Stimulated activated CD8-positive, alpha-beta memory T cell treated with anti-CD3 and anti-CD28 coated beads, Interleukin-7, amount 100 ng/mL, for 1 hour (primary cell): ENCODE measurements at places on chromosomes 2 and 18.

DNA sequence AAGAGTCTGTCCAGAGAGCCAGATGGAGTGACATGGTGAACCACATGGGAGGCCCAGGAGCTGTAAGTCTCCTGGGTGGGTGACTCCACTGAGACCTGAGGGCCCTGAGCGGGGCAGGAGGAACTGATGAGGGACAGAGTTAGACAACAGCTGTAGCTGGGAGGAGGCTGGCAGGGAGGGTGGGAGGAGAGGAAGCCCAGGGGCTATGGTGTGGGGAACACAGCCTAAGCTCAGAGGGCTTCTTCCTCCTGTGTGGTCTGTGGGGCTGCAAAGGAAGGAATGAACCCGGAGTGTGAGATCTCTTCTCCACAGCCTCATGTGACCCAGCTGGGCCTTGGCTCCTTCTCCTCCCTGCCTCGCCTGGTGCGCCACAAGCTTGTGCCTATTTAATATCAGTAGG, 395.6 kb upstream of the HS6ST1 start:
- DNase-seq: no peak

GRCh38 chr2:169877398-169877797, 50.1 kb downstream of the UBR3 start:
- DNase-seq: no peak

- no peak for DNase-seq
Observed at GRCh38 chr2:180222644-180223043, 215.5 kb upstream of the CWC22 start.

GRCh38 chr18:11767935-11768334, 78.9 kb downstream of the GNAL start:
- no peak for DNase-seq

DNA sequence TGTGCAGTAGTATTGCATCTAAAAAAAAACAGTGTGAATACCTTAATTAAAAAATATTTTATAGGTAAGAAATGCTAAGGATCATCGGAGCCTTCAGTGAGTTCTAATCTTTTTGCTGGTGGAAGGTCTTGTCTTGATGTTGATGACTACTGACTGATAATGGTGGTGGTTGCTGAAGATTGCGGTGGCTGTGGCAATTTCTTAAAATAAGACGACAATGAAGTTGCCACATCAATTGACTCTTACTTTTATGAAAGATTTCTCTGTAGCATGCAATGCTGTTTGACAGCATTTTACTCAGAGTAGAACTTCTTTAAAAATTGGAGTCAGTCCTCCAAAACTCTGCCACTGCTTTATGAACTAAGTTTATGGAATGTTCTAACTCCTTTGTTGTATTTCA, 36.2 kb downstream of the GLS start:
- DNase-seq: no peak

- no peak for DNase-seq
Observed at GRCh38 chr2:132442278-132442677, 25.7 kb downstream of the GPR39 start.

DNA sequence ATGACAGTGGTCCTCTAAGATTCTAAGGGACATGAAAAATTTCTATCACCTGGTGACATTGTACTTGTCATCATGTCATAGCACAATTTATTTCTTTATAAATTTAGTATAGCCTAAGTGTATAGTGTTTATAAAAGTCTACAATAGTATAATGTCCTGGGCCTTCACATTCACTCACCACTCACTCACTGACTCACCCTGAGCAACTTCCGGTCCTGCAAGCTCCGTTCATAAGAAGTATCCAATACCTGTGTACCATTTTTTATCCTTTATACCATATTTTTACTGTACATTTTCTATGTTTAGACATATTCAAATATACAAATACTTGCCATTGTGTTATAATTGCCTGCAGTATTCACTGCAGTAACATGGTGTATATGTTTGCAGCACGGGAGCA, 72.8 kb upstream of the DSEL start:
- DNase-seq: no peak

GRCh38 chr2:40450796-40451430, 977 bp downstream of the SLC8A1 start:
- no peak for DNase-seq

- no peak for DNase-seq
Observed at GRCh38 chr2:28046921-28047320, 156.4 kb downstream of the BABAM2 start.

DNA sequence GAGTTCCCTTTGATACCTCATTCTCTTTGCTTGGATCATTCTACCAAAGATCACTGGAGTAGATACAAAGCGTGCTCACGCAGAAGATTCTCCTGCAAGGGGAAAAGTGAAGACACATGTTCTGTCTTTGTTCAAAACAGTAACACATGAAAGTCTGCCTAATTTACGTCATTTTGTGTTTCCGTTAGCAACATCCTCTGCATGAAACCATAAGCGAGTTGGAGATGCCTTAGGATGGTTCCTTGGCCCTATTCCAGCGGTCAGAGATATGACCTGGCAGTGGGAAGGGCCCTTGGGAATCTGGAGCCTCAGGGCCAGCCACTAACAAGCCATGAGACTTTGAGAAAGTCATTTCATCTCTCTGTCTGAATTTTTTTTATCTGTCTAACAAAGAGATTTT, 180.9 kb upstream of the TWIST2 start:
- no peak for DNase-seq

DNA sequence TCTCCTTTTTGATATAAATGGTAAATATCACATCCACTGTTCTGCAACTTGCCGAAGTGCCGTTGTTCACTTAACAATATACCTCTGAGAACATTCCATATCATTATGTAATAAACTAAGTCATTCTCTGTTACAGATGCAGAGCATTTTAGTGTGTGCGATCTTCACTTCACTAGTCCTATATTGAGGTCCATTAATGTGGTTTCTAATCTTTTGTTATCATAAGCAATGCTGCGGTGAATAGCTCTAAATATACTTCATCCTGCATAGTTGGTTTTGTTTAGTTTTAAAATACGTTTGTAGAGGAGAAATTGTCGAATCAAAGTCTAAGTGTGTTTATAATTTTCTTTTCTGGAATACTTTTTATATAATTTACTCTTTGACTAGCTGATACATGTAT, 280.3 kb upstream of the TRIB2 start:
- no peak for DNase-seq

DNA sequence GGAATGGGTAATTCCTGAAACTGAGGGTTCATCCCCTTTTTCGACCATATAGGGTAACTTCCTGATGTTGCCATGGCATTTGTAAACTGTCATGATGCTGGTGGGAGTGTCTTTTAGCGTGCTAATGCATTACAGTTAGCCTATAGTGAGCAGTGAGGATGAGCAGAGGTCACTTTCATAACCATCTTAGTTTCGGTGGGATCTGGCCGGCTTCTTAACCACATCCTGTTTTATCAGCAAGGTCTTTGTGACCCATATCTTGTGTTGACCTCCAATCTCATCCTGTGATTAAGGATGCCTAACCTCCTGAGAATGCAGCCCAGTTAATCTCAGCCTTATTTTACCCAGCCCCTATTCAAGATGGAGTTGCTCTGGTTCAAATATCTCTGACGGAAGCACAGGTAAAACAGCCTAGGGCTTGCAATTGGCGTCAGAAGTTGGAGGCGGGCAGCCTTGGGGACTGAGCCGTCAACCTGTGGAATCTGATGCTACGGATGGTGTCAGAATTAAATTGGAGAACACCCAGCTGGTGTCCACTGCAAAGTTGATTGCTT, 19.5 kb downstream of the RALBP1 start:
- no peak for DNase-seq

DNA sequence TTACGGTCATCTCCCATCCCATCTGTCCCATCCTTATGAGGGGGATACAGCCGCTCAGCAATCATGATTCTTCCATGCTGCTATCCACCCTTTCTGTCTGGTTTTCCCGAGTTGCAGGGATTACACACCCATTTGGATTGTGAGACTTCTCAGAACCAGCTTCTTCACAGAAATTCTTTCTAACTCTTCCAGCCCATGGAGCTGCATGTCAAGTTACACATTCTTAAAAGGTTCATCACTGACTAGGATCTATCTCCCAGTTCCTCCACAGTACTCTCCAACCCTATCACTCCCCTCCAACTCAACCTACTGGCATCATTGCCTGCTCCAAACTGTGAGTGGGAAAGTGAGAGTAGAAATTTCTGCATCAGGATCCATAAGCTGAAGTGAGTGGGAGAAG, 558.2 kb upstream of the TNP1 start:
- no peak for DNase-seq

- DNase-seq: no peak
Observed at GRCh38 chr2:240056678-240057077, 3.4 kb upstream of the OR6B3 start.

DNA sequence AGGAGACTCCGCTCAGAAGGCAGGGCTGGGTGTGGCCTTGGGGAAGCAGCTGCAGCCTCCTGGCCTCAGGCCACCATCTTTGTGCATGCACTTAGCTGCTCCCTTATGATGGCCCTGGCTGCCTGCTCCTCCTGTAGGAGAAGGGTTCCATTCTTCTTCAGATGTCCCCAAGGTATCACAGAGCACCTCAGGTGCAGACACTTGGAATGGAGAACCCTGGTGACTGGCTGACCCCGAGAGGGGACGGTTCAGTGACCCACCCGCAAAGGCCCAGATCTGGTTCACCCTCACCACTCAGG, 9.6 kb downstream of the GPAT2 start:
- no peak for DNase-seq

- no peak for DNase-seq
Observed at GRCh38 chr2:2636813-2637212, 305.7 kb upstream of the MYT1L start.

DNA sequence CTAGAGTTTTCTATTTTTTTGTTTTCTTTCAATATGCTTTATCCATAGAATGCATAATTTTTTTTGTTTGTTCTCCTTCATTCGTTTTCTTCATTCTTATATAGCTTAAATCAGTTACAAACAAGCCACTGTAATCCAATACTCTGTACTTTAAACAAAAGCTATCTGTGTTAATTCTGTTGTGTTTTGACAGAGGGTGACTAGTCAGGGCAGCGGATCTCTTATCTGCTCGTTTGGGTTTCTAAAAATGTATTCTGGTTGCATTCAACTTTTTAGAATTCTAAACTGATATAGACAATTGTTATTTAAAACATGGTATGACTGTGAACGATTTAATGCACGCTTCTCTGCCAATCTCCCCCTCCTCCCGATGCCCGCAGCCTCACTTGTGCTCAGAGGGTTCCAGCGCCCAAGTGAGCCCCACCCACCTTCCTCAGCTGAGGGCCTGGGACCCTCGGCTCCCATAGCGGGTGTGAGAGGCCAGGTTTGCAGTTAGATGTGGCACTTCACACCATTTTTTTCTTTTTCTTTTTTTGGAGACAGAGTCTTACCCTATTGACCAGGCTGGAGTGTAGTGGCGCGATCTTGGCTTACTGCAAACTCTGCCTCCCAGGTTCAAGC, 44.1 kb downstream of the NCK2 start:
- no peak for DNase-seq

DNA sequence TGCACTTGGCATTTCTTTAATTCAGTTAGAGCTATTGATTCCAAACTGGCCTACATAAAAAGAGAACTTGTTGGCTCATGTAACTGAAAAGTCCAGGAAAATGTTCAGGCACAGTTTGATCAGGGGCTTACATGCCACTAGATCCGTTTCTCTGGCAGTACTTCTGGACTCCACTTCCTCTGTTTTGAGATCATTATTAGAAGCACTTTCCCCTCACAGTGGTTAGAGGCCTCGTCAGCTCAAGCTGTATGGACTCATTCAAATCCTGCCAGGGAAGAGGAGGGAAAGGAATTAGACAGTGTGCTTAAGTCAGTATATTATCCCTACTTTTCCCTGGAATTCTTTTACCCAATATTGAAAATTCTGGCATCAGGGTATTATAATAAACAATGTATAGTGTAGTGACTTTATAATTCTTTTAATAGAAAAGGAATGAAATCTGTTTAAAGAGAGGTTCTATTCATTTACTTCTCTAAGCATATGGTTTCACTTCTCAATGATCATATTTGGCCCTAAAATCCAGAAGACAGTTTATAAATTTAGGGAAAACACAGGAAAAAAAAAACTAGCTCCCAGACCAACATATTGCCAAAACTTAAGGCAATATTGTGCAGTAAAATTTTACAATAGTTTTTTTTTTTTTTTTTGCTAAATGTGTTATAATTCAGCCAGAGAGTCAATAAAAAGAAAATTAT, 92.0 kb downstream of the ARMC9 start:
- DNase-seq: no peak

DNA sequence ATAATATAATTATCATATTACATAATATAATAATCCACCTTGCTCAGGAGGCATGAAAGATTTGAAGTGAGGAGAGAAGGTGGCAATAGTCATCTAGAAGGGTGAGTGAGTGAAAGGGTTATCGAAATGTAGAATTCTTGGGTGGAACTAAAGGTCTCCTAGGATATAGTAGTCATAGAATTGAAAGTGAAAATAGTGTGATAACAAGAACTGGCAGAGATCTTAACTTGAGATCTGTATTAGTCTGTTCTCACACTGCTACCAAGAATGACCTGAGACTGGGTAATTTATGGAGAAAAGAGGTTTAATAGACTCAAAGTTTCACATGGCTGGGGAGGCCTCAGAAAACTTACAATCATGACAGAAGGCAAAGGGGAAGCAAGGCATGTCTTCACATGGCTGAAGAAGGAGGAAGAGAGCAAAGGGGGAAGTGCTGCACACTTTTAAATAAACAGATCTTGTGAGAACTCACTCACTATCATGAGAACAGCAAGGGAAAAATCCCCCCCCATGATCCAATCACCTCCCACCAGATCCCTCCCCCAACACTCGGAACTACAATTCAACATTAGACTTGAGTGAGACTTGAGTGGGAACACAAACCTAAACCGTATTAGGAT, 351.5 kb downstream of the NR4A2 start:
- DNase-seq: no peak

- no peak for DNase-seq
Observed at GRCh38 chr2:119198240-119198840, 25.3 kb upstream of the STEAP3 start.

GRCh38 chr2:18153741-18154140, 275.3 kb downstream of the KCNS3 start:
- DNase-seq: no peak

DNA sequence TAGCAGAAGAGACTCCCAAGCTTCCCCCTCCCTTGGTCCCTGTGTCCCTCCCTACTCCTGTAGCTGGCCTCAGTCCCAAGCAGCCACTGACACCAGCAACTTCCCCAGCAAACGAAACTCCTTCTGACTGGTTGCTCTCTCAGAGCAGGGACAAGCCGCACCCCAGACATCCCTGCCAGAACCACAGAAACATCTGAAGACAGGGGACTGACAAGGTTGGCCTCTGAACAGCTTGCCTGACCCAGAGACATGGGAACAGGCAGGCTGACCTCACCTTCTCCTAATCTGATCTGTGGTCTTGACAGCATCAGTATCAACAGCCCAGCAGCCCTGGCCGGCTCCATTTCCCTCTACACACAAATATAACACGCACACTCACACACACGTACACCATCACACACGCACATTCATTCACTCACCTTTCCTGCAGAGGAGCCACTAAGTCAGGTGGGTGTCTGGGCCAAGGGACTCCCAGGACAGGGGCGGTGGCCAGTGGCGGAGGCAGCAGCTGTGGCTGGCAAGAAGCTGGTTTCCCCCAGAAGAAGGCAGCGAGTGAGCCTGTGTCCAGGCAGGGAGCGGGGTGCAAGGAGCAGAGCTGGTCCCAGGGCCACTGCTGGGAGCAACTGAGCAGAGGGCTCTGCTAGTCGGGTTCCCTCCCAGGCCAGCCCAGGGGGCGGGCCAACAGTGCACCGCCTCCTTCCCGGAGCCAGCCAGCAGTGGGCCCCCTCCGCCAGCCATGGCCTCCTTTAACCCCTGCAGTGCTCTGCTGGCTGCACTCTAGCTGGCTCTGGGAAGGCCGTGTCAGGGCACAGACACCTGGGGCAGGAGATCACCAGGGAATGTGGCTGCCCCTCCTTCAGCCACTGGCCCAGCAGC, 59.1 kb downstream of the TNS1 start:
- DNase-seq: no peak

GRCh38 chr18:37364237-37364636, 201.4 kb downstream of the CELF4 start:
- no peak for DNase-seq
